Activated CD4-positive, alpha-beta memory T cell treated with anti-CD3 and anti-CD28 coated beads, Interleukin-2, amount 10 ng/mL, durations not matched to agents 7 days and 5 days (primary cell): ENCODE measurements at places on chromosomes 4 and X. TPM values are rescaled to one million over a fixed set of nuclear protein-coding genes. Genes with fewer than 3 reads are reported as not detected.

The NWD2 gene
- total RNA-seq = not detected

The SSX2 gene
- total RNA-seq = not detected

- no peak for DNase-seq
Observed at GRCh38 chrX:27860337-27860736, 52.5 kb downstream of the MAGEB10 start.

GRCh38 chrX:19865567-19866363 lies 21.6 kb downstream of the SH3KBP1 start:
- no peak for DNase-seq
